HL-60 (cell line): ENCODE measurements at places on chromosomes 3 and 15.

GRCh38 chr15:88071141-88071540, 185.4 kb downstream of the NTRK3 start:
- DNase-seq, result no peak

DNA sequence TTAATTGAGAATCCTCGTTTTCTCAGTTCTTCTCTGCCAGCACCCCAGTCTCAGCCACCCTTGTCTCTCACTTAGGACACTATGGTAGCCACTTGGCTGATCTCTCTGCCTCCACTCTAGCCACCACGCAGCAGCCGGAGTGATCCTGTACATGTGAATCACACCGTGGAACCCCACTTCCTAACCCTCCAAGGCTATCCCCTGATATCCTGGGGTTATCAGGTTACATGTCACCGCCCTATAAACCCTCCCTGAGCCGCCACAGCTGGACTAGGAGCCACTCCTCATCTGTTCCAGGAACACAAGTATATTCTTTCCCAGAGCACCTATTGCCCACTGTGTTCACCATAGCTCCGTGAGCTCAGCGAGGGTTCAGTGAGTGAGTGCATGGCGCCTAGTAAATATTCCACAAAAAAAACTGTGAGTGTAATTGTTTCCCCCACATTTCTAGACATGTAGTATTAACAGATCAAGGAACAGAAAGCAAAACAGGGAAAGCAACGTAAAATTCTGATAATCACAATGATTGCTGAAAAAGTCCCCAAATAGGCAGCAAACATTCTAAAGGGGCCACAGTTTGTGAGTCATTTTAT, 661 bp upstream of the PARP14 start:
- DNase-seq, result no peak

GRCh38 chr15:70753101-70753829, 10.1 kb downstream of the UACA start:
- no peak for DNase-seq

GRCh38 chr3:127206611-127207516, 13.9 kb downstream of the PRR23E start:
- DNase-seq, result no peak

DNA sequence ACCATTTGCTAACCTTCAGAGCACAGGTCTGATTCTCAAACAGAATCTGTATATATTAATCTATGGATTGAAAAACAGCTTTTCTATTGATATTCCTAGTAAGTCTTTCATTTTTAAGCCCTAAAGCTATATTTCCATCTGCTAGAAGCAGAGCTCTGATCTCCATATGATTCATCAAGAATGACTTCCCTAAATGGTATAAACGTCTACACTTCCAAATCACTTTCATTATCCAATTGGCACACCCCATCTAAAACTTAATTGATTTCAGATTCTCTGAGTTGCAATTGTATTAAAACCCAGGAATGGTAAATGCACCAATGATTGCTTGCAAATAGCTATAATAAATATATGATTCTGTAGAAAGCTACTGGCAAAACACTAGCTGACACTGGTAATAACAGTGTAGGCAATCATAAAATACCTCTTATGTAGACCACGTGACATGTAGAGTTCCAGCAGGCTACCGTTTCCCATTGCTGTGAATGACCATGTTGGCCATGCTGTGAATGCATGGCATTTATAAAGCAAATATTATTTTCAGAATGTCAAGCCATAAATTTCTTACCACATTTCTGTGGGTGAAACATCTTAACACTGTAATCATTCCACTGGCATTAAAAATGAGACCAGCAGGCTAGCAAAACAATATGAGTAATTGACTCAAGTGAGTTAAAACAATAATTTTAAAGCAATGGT, 226.0 kb downstream of the ZMAT3 start:
- no peak for DNase-seq

GRCh38 chr3:25945836-25946235, 155.9 kb downstream of the OXSM start:
- DNase-seq, result no peak

GRCh38 chr3:55330756-55331155, 156.3 kb downstream of the WNT5A start:
- DNase-seq, result no peak

DNA sequence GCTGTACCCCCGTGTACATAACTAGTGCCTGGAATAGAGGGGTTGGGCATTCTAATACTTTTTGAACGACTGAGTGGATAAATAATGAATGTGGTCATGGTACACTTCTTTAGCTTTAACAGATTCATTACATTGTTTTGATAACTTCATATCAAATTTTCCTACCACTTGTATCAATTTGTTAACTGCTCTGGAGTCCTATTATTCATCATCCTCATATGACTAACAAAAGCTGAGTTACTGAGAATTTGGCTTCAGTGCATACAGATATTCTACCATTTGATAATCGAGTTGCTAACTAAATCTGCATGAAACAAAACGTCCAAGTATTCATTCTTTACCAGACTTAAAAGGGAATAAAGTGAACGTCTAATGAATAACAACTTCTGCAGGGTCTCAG, 31.7 kb downstream of the FRMD5 start:
- no peak for DNase-seq

- no peak for DNase-seq
Observed at GRCh38 chr3:162525771-162526170, 1029.2 kb downstream of the OTOL1 start.

- DNase-seq, result no peak
Observed at GRCh38 chr3:72181251-72181650, 396.3 kb upstream of the PROK2 start.

DNA sequence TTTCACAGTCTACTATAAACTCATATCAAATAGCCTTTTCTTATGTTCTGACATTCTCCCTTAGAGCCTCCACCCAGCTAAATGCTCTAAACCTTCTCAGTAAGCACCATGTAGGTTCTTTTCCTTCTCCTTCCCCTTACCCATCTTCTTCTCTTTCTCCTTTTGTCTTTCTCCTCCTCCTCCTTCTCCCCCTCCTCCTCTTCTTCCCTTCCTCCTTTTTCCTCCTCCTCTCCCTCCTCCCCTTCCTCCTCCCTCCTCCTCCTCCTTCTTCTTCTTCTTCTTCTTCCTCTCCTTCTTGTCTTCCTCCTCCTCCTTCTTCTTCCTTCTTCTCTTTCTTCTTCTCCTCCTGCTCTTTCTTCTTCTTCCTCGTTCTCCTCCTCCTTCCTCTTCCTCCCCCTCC, 85.2 kb upstream of the KCNAB1 start:
- no peak for DNase-seq

DNA sequence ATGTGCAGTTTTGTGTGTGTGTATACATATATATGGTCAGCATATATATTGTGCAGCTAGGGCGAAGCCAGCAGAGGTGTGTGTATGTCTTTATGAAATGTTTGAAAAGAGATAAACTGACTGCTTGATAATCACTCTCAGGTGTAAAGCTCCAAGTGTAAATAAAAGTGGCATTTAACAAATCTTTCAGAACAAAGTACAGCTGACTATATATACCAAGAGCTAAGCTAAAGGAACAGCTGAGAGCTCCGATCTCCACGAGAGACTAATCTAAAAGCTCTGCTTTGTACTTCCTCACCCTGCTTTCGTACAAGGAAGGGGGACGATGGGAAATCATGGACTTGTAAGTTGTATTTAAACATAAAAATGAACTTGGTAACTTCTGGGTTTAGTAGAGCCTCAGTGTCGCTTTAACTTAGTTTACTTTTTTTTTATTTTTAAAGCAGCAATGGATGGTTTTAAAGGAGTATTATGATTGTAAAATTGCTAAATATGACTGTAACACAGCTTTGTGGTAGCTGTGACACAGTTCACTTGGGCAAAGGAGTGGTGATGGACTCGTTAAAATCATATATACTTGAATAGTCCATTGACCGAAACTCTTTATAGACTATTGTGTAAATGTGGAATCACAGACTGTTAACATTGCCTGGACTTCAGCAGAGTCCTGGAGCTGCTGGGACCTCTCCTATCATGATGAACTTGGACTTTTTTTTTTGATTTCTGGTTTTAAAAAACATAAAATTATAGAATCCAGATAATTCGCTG, 11.4 kb upstream of the ITPKA start:
- no peak for DNase-seq

GRCh38 chr3:24018784-24019570, 73.9 kb downstream of the NR1D2 start:
- DNase-seq, result no peak

DNA sequence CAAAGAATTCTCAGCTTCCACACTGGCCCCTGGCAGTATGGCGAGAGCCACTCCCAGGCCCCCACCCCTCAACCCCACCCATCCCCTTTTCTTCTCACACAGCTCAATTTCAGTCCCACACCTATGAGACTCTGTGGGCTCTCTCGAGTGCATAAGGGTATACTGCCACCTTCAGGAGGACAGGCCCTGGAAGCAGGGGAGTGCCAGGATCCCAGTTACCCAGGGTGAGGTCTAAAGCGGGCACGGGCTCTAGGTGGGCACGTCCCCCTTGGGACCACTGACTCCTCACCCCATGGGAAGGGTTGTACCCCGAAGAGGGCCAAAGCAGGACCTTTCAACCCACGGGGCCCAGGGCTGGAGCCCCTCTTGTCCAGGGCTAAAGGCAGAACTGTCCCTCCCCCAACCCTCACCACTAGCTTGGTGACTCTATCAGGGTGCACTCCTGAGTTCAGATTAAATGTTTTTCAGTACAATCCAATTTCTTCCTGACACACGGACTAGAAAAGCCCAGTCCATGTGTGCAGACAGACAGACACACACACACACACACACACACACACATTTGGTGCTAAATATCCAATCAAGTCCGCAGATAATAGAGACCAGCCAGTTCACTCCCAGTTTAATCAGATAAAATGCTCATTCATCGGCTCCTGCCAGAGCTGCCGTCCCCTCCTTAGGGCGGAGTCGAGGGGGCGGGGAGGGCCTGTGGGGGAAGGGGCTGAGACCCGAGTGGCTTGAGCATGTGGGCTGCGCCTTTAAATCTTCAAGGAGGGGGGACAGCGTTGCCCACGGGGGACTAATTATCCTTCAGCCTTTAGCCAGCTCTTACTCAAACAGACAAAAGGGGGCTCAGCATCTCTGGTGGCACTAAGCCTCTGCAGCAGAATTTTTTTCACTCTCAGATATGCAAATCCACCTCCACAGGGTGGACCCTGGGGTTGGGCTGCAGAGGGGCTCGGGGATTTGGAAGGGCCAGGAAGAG, 59.3 kb downstream of the CYP11A1 start:
- peak; percentile 37 for DNase-seq

GRCh38 chr15:50145451-50145872, 26.4 kb upstream of the ATP8B4 start:
- no peak for DNase-seq

GRCh38 chr3:126433496-126434263, 39.0 kb downstream of the CFAP100 start:
- DNase-seq, result no peak

DNA sequence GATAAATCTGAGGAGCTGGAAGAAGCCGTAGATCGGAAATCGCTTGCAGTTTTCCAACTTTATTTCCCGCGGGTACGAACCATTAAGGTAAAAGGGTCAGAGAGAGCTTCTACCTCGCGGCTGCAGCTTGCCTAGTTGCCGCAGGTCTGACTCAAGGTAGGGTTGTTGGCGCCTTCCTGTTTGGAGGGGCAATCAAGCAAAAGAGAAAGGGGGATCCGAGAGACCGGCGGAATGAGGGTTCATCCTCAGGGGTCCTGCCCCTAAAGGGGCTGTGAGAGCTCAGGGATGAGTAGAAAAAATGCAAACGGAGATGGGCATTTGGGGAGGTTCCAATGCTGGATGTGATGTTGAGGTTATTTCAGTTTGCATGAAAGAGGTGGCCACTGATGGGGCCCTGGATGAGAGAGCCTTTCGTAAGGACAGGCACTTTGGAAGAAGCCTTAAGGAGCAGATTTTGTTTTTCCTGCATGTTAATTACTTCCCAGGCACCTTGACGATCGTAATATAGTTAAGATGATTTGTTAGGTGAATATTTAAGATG, 265.4 kb downstream of the CGGBP1 start:
- no peak for DNase-seq

DNA sequence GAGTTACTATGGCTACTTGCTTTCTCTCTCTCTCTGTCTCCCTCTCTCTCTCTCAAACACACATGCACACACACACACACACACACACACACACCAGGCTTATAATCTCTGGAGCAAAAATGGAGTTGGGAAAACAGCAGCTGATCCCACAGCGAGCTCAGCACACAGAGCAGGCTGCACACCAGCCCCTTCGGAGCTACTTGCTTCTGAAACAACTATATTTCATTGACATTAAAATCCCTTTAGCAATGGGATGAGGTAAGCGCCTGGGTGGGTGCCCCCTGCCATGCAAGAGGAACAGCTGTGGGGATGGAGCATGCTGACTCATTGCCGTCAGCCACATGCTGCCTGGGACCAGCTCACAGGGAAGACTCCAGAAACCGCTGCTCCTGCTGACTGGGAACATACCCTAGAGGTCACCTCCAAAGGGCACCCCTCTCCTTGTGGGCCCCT, 45.7 kb downstream of the B3GNT5 start:
- peak; percentile 78 for DNase-seq

GRCh38 chr15:101054991-101055390, 135.8 kb downstream of the LRRK1 start:
- DNase-seq, result no peak

GRCh38 chr15:33670567-33670966, 297.7 kb upstream of the CHRM5 start:
- DNase-seq, result no peak

DNA sequence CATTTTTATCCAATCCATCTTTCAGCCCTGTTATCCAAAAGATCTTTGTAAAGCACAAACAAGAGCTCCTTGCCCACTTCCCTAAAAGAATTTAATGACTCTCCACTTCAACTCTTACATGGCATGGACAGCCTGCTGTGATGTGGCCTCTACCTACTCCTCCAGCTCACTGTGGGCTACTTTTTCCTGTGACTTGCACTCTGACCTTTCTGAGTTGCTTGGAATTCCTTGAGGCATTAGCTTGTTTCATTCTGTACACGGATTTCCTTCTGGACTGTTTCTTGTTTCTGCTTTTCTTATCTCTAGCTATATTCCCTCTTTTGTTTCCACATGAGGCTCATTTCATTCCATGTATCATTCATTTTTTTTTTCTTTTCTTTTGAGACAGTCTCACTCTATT, 15.2 kb downstream of the QTRT2 start:
- DNase-seq, result no peak

GRCh38 chr3:123489400-123490004, 40.6 kb upstream of the ADCY5 start:
- DNase-seq, result peak; percentile 29

- no peak for DNase-seq
Observed at GRCh38 chr3:151067158-151067557, 18.3 kb upstream of the MED12L start.

DNA sequence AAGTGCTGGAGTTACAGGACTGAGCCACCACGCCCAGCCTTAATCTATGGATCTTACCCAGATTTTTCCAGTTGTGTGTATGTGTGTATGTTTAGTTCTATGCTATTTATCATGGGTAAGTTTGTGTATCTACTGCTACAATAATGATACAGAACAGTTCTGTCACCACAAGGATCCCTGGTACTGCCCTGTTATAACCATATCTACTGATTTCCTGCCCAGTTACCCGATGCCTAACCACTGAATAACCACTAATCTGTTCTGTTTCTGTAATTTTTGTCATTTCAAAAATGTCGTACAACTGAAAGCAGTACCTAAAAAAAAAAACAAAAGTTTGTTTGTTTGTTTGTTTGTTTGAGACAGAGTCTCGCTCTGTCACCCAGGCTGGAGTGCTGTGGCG, 123.7 kb upstream of the RAP2B start:
- no peak for DNase-seq
